ENCODE measurements at places on chromosomes 6 and 20.

DNA sequence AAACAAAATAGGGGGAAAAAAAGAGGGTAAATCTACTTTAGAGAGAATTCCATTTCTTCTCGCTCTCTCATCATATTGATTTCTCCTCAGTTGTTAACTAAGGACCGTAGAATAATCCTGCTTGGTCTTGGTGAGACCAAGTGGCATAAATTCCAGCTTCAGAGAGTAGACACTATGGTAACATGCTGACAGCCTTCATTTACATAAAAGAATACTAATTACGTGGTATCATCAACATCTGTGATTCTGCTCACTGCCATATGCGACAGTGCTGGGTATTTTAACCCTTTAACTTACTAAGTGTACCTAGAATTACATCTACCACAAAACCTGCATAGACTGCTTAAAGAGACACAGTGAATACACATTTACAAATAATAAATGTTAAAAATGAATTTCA lies 27.1 kb downstream of the TOMM6 start:
- no peak for DNase-seq

DNA sequence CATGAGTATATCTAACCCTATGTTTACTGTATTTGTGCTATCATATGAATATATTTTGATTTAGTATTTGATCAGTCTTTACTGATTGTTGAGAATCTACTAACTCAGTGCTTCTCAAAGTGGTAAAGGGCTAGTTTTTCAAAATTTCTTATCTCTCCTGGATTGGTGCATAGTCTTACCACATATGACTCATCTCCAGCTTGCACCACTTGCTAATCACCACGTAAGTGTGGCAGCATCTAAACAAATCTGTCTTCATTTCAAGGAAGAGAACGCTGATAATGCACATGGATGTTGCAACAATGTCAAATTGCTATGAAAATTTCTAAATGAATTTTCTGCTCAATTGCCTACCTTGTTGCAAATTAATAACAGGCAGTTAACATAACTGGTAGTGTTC lies 299.5 kb downstream of the PAX1 start:
- DNase-seq, result no peak

GRCh38 chr6:20916086-20916485 lies 381.8 kb downstream of the CDKAL1 start:
- no peak for DNase-seq

DNA sequence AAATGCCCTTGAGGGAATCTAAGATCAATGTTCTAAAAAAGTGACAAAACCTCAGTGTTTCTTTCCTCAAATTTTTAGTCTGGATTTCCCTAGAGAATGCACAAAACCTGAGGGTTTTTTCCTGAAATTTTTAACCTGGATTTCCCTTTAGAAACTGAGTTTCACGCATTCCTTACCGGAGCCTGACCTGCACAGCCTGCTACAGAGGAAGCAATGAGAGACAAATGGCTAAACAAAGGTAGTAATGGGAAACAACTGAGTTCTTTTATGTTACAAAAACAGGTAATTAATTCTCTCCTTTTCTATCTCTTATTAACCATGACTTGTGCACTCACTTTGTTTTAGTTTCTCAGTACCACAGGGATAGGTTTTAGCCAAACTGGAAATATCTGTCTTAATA lies 281.7 kb upstream of the NT5E start:
- no peak for DNase-seq

GRCh38 chr6:142819603-142820337 lies 125.2 kb downstream of the HIVEP2 start:
- peak; percentile 76 for DNase-seq

DNA sequence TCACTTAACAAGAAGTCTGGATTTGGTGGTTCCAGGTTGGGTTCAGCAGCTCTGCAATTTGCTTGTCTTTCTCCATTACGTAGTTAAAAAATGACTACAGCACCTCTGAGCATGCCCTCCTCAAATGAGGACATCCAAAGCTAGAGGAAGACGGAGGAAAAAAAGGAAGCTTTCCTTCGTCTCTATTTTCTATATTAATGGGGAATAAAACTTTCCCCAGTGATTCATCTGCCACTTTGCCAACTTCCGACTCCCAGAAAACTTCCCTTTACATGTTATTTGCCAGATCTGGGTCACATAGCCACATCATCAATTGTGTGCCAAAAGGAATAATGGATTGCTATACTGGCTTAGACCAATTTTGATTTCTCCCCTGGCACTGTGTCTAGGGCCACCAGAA lies 69.5 kb downstream of the ZFAND3 start:
- DNase-seq, result no peak

- DNase-seq, result no peak
Observed at GRCh38 chr20:6920991-6921613, 153.6 kb downstream of the BMP2 start.

DNA sequence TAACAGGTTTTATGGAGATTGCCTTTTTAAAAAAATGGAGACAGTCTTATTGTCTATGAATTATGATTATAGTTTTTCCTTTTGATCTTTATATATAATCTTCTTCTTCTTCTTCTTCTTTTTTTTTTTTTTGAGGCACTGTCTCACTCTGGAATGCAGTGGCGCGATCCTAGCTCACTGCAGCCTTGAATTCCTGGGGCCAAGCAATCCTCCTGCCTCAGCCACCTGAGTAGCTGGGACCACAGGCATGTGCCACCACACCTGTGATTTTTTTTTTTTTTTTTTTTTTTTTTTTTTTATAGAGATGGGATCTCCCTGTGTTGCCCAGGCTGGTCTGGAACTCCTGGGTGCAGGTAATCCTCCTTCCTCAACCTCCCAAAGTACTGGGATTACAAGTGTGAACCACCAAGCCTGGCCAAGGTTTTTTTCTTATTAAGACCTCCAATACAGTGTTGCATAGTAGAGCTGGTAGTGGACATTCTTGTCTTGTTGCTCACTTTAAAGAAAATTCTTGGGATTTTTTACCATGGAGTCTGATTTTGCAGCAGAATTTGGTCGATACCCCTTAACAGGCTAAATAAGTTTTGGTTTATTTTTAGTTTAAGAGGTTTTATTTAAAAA lies 46.5 kb downstream of the STK4 start:
- DNase-seq, result no peak

GRCh38 chr20:13855613-13856012 lies 70.8 kb downstream of the NDUFAF5 start:
- DNase-seq, result no peak

All from CD4-positive, alpha-beta T cell treated with Interleukin-17A for 1 hour (primary cell).